ENCODE measurements at places on chromosomes 1 and 21.

DNA sequence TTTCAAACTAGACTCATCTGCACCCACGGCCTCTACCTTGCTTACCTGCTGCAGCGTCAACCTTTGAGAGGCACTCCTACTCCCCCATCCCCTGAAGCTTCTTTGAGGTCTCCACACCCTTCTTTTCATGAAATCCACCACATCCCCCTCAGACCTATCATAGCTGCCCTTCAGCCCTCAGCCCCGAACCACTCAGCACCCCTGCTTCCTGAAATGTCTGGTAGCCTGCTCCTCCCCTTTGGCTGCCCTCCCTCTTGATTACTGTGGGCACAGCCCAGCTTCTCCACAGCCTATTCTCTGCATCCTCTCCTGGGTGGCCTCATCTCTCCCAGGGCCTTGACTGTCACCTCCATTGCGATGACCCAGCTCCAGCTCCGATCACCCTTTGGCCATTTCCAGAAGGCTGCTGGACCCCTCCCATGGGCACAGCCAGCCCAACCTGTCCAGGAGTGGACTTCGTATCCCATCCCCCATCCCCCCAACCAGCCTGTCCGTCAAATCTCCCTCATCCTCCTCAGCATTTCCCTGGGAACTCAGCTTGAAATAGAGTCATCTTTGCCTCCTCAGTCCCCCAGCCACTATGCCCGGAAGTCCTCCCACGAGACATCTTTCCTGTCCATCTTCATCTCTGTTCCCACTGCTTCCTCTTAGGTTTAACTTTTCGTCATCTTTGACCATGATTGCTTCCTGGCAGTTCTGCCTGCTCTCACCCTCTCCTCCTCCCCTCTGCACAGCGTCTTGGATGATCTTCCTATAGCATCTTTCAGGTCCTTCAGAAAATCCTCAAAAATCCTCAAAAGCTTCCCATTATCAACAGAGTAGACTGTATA lies 6.1 kb upstream of the ADORA1 start:
- no peak for DNase-seq

- DNase-seq: no peak
Measured at GRCh38 chr1:221698579-221699349, 43.1 kb downstream of the DUSP10 start.

DNA sequence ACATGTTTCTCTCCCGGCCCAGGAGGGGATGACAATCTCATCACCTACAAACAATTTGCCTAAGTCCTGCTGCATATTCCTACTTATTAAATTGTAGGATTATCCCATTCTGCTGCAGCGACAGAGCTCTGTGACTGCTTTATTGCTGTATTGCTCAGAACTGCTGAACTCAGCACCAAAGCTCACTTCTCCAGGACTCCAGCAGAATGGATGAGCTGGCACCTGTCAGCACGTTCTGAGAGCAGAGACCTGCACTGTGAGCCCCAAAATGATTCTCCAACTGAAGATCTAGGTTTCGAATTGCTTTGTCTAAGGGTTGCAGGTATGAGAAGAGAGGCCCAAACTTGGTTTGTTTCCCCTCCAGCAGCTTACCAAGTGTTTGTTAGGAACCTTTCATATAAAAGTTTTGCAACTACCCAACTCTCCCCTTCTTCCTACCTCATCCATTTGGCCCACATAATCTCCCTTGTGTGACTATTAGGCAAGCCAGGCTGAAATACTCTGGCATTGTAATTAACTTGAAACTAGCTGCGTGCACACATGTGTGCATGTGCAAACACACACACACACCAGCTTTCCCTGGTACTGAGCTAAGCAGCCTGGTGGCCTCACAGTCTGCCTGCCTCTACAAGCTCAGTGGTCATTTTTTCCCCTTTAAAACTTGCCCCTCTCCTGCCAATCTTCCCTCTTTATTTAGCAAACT lies 161.4 kb upstream of the CAMK1G start:
- DNase-seq: no peak

- no peak for DNase-seq
Measured at GRCh38 chr1:24438423-24438901, 22.9 kb downstream of the NIPAL3 start.

- no peak for DNase-seq
Measured at GRCh38 chr1:18778437-18778836, 81.0 kb downstream of the TAS1R2 start.

DNA sequence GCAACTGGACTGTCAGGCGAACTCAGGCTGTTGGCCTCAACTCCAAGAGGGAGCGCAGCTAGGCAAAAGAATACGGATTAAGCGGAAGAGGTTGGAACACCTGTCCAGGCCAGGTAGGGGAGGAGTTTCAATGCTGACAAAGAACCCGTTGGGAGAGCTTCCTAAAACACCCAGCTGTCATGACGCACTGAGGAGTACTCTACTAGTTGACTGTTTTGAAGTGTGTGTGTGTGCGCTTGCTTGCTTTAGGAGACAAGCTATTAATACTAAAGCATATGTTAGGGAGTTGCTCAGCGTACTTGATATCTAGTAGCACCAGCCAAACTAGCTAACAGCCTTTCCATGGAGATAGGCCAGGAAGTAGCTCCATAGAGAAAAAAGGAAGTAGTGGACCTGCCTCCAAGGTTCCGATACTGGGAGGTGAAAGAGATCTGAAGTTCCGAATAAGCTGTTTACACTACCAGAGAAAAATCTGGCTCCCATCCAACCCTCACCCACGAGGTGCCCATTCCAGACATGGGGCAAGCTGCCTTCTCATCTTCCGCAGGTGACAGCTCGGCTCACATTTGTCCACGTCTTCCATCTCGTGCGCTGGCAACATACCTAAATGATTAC lies 974 bp upstream of the FNBP1L start:
- DNase-seq: no peak

DNA sequence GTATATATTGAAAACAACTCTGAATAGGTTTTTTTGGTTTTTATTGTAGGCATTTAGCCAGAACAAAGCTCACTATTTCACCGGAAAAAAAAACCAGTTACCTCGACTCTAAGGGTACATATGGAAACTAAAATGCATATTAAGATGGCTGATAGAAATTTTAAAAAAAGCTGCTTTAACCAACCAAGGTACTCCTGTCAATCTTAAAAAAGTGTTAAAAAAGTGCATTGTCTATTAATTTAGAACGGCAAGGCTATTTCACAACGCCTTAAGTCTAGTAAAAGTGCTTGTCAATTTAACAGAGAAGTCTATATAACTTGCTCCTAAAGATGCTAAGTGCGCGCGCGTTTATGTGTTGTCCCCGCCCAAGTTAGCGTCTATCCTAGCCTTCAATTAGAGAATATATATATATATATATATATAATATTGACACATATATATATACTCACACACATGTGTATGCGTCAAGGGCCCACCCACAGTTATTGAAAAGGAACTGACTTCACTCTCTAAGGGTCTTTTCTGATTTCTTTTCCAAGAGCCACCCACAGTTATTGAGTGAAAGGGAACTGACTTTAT lies 934 bp downstream of the ASPM start:
- DNase-seq: no peak
